ENCODE measurements at places on chromosomes 11 and 22.

DNA sequence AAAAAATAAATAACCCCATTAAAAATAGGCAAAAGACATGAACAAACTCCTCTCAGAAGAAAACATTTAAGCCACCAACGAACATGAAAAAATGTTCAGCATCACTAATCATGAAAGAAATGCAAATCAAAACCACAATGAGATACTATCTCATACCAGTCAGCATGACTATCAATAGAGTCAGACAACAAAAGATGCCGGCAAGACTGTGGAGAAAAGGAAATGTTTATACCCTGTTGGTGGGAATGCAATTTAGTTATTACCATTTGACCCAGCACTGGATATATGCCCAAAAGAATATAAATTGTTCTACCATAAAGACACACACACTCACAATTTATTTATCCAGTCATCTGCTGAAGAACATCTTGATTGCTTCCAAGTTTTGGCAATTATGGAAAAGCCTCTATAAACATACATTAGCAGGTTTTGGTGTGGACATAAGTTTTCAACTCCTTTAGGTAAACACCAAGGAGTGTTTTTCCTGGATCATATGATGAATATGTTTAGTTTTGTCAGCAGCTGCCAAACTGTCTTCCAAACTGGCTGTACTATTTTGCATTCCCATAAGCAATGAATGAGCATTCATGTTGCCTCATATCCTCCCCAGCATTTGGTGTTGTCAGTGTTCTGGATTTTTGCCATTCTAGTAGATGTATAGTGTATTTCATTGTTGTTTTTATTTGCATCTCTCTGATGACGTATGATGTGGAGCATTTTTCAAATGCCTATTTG is 28.0 kb downstream of the OR8D1 start:
- DNase-seq, result no peak

GRCh38 chr11:132402071-132402684 is 1031.8 kb downstream of the NTM start:
- DNase-seq, result no peak

DNA sequence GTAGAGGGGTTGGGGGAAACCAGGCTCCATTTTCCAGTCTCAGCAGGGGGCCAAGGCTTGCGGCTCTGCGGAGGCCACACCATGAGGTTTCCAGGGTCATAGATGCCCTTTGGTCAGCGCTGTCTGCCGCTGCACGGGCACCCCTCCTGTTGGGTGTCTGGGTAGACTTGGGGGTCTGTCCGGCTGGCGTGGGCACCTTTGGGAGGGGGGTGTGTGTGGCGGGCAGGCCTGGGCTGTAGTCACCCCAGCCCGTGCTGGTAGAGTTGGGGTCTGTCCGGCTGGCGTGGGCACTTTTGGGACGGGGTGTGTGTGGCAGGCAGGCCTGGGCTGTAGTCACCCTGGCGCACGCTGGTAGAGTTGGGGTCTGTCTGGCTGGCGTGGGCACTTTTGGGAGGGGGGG is 18.6 kb downstream of the LSP1 start:
- no peak for DNase-seq

- no peak for DNase-seq
Measured at GRCh38 chr11:9722893-9723292, 59.0 kb downstream of the SWAP70 start.

DNA sequence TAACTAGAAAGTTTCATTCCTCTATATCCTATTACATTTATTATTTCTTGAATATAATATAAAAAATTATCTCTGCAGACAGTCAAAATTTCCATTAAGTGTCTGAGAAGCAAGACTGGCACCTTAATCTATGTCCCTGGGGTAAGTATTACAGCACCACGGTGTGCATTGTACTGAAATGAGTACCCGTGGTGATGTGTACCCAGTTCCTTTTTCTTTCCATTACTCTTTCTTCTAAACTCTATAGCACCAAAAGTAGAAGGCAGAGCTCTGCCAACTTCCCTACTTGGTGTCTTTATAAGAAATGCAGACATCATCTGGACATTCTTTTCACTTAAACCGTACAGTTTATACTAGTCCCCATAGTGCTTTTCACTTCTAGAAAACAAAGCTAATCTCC is 161.7 kb downstream of the GUCY1A2 start:
- DNase-seq, result no peak

GRCh38 chr11:57429946-57430345 is 3.0 kb upstream of the SLC43A3 start:
- no peak for DNase-seq

All from T1000 (cell line).